GM12864 (cell line): ENCODE measurements at places on chromosomes 6 and 20.

- no peak for DNase-seq
Measured at GRCh38 chr6:3442431-3443220, 14.2 kb downstream of the SLC22A23 start.

- no peak for DNase-seq
Measured at GRCh38 chr6:46985943-46986342, 56.2 kb downstream of the ADGRF1 start.

DNA sequence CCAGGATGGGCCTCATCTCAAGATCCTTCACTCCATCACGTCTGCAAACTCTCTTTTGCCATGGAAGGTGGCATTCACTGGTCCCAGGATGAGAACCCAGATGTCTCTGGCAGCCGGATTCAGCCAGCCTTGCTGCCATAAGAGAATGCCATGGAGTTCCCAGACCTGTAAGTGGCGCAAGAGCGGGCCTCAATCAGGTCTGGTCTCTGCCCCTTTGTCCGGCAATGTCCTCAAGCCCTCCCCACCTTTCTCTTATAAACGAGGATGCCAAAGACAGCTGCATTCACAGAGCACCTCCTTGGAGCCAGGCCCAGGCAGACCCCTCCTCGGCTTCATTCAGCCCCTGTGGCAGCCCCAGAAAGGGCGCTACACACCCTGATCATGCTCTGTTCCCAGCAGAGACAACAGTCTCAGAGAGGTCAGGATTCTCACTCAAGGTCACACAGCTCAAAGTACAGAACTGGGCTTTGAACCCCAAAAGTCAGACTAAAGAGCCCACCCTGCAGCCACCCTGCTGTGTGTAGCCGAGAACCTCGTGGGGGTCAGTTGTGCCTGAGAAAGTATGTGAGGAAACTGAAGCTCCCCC is 263.7 kb downstream of the TAF4 start:
- no peak for DNase-seq

GRCh38 chr20:46618316-46619100 is 32.8 kb downstream of the SLC13A3 start:
- no peak for DNase-seq

DNA sequence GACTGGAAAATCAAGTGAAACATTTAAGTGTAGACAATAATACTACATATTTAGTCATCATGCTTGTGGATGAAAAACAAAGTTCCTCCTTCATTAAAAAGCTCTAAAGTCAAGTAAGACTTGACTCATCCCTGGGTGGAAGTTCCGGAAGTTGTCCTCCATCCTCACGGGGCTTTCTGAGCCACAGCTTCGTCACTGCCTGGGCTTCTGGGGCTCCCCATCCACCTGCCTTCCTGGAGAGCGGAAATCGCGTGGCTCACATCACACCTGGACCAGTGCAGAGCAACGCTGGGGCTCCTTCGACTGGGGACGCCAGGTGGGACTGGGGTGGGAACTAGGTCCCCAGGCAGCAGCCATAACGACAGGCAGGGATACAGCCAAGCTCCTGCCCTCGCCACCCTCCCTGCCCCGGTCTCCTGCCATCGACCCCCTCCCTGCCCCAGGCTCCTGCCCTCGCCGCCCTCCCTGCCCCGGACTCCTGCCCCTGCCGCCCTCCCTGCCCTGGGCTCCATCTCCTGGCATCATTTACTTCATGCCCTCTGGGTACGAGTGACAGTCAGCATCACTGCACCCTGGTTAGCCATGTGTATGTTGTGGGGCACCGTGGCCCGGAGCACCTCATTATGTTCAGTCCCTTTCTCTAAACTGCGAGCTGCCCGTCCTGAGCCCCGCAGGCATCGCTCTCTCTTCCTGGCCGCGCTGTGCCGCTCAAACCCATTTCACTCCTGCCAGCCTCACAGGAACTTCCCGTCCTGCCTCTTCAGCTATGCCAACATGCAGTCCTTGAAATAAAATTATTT is 12.9 kb downstream of the THBS2 start:
- no peak for DNase-seq

DNA sequence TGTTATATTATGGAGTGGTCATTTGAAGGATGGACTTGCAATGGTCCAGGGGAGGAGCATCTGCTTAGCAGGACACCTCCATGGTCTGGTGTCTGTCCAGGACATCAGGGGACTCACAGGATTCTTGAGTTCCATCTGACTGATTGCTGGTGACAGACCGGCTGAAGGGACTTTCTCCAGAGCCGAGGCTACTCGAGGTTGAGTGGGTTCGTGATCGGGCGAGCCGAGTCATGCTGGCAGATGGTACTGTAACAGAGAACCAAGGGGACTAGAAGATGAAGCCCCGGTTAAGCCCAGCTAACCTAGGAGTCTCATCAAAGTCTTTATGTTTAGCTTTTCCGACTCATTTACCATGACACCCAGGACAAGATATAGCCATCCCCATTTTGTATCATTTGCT is 7.5 kb upstream of the SLA2 start:
- DNase-seq, result no peak

DNA sequence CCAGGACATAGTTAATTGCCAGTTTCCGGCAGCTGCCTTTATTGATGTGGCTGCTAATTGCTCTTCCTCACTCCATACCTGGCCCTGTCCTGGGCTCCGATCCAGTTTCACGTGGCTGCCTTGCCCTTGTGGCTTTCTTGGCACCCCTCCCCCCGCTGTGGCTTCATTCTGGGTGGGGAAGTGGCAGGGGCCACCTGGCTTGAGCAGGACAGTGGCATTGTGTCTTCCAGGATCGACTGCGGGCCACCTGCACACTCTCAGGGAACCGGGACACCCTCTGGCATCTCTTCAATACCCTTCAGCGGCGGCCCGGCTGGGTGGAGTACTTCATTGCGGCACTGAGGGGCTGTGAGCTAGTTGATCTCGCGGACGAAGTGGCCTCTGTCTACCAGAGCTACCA is 10.8 kb downstream of the MAVS start:
- DNase-seq, result no peak

GRCh38 chr6:102417368-102417998 is 1024.0 kb downstream of the GRIK2 start:
- DNase-seq, result no peak

GRCh38 chr6:161130967-161131766 is 139.6 kb downstream of the MAP3K4 start:
- no peak for DNase-seq

DNA sequence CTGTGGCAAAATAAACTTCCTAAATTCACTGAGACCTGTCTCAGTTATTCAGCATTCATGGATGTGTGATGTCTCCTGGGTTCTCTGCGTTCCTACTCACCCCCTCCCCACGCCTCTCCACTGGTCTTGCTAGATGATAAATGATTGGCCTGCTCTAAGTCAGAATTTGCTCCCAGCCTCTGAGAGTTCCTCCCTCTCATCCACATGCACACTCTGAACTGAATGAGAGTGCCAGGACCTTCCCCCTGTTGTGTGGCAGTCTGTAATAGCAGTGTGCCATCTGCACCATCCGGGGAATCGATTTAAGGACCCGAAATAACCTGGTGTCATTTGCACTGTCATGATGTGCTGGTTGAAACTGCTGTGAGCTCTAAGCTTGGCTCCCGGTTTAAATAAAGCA is 135.8 kb upstream of the AFDN start:
- no peak for DNase-seq

- DNase-seq, result no peak
Measured at GRCh38 chr6:156807795-156808194, 30.6 kb downstream of the ARID1B start.

DNA sequence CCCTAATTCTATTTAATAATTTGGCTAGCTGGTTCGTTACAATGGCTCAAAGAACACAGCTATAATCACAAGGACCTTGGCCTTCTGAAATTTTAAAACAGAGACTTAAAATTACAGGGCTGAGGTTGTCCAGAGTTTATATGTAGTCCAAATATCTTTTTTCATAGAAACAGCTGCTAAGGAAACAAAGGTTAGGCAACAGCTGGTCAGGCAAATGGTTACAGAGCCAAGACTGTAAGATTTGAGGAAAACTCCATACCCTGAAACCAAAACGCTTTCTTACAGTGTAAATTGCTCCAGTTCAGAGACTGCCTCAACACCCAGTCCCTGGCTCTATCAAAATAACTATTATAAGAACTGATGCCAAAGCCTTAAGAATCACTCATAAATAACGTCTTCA is 9.7 kb upstream of the ARHGAP18 start:
- no peak for DNase-seq

GRCh38 chr20:12504779-12505178 is 504.0 kb upstream of the SPTLC3 start:
- no peak for DNase-seq

GRCh38 chr6:24861934-24862333 is 63.2 kb upstream of the ARMH2 start:
- no peak for DNase-seq
